ENCODE measurements at places on chromosomes 11 and 22.

DNA sequence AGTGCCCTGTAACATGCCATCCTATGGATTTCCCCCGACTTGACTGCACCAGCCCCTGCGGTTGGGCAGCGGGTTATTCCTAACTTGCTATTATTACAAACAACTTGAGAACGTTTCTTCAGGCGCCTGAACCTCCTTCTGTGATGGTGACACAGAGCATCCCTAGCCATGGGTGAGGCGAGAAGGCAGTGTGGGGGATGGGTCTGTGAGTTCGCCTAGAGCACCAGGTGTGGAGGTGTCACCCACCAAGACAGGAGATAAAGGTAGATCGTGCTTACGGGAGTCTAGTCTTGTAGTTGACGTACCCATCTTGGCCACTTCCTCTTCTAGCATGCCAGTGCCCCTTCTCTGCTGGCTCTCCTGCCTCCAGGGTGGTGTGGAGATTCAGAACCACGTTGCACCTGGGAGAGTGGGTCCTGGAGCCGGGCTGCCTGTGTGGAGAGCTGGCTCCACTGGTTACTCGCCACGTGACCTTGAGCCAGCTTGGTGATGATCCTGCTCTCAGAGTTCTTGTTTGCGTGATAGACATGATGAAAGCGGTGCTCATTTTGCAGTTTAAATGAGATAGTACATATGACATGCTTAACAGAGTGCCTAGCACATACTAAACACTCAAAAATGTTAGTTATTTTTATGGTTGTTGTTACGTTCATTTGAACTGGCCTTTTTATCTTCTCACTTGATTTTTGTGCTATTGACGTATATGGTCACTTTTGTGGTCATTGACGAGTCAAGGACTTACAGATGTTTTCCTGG lies 37.8 kb downstream of the TBC1D22A start:
- no peak for DNase-seq

GRCh38 chr11:61378713-61379313 lies 13.6 kb upstream of the TMEM216 start:
- no peak for DNase-seq

DNA sequence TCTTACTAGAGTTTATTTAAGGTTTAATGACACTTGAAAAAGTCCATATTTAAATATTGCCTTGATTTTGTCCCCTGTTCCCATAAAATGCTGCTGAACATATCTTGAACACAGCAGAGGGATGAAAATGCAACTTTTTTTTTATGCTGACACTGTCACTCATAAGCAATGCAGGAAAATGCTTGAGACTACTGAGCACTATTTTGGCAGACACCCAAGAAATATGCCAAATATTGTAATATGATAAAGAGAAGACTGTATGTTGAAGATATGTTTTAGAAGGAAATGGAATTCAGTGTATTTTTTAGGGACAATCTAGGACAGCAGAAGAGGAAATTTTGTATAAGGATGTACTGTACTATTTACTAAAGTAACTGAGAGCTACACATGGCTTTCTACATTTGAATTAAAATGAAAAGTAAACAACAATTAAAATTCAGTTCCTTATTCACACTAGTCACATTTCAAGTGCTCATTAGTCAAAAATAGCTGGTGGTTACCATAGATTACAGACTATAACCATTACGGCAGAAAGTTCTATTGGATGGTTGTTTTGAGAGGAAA lies 58.6 kb downstream of the LRRC4C start:
- no peak for DNase-seq

DNA sequence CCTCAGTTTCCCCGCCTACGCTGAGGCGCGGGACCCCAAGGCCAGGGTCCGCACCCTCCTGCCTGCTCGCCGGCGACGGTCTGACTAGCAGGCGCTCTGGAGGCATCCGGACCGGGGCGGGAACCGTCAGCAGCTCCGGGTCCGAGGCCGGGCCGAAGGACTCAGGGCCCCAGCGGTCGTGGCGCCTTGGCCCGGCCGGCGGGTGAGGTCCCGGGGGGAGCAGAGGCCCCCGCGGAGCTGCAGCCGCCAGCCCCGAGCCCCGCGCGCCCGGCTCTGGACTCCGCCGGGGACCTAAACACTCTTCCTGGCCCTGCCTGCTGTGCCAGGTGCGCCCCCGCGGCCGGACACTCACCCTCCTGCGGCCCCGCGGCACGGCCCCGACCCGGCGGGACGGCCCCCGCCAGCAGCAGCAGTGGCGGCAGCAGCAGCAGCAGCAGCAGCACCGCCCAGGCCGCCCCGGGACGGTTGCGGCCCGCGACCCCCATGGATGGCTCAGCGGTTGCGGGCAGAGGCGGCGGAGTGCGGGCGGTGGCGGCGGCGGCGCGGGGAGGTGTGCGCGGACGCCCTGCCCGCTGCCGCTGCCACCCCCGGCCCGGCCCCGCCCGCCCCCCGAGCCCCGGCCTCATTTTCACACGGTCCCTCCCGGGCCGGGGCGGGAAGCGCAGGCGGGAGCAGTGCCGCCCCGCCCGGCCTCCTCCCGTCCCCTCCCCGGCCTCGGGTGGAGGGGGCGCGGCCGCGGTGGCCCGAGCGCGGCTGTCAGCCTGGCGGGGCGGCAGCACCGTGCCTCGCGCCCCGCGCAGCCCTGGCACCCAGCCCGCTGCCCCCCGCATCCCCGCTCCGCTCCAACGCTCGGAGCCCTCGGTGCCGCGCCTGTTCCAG lies at the start of gene SCUBE2:
SCUBE2 (minus strand) TSS at position 556 of the 879 bp plus-strand sequence; CDS start at position 485, 71 bp downstream.
- no peak for DNase-seq

- DNase-seq: no peak
Measured at GRCh38 chr11:2035382-2035781, 37.7 kb upstream of the H19 start.

- DNase-seq: no peak
Measured at GRCh38 chr11:68878022-68878421, 25.6 kb downstream of the MRPL21 start.

GRCh38 chr11:96412761-96413381 lies 23.1 kb downstream of the JRKL start:
- no peak for DNase-seq

- DNase-seq: no peak
Measured at GRCh38 chr11:73356979-73357860, 19.0 kb upstream of the RELT start.

GRCh38 chr11:58058276-58059006 lies 27.7 kb downstream of the OR6Q1 start:
- no peak for DNase-seq

DNA sequence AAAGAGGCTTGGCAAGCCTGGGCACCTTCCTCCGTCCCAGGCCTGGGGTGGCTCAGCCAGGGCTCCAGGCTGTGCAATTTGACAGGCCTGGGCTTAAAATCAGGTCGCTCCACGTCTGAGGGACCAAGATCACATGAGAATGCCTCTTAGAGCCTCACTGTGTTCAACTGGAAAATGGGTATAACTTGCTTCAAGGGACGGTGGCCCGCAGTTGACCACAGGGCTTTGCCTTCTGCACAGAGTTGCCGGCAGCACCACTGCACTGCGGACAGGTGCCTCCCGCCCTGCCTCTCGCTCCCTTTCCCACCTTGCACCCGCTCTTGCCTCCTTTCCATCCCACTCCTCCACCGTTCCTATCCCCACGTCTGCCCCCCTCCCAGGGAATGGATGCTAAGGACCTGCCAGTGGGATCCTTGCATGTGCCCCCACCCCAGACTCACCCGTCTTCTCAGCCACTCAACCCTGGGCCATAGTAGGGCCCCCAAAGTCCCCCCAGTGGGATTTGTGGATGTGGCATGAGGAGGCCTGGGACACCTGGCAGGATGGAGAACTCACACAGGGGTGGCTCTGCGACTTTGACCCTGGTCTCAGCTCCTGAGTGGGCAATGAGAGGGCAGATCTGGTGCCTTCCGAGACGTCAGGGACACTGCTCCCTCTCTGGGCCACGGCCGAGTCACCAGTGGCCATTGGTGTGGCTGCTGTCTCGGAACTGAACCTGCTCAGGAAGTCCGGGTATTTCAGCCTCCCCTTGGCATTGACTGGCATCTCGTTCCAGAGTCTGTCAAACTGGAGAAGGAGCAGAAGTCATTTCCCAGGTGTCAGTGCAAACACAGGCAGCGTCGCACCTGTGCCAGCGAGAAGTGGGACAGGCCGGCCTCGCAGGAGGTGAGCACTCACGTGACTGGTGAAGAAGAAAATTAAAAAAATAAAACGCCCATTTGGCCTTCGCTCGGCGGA lies 128.0 kb downstream of the MPPED1 start:
- no peak for DNase-seq

GRCh38 chr11:116364348-116364747 lies 408.4 kb downstream of the BUD13 start:
- DNase-seq: no peak

DNA sequence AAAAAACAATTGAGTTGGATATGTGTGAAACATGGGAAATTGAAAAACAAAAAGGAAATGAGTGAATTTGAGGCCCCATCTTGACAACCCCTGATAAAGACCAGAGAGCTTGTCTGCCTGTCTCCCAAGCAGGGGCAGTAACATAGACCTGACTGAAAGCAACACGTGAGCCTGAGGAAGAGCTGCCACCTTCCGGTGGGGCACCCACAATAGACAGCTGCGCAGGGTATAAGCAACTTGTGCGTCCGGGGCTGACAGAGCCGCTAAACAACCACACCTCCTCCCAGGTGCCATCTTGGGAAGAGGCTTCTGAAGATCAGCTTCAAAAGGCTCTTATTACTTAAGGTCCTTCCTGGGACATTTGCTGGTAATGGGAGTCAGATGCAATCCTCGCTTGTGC lies 166.8 kb downstream of the NTM start:
- DNase-seq: no peak

GRCh38 chr11:63530021-63530420 lies 6.6 kb upstream of the PLAAT4 start:
- DNase-seq: no peak

- no peak for DNase-seq
Measured at GRCh38 chr11:64778223-64778472, 194 bp downstream of the SF1 start.

DNA sequence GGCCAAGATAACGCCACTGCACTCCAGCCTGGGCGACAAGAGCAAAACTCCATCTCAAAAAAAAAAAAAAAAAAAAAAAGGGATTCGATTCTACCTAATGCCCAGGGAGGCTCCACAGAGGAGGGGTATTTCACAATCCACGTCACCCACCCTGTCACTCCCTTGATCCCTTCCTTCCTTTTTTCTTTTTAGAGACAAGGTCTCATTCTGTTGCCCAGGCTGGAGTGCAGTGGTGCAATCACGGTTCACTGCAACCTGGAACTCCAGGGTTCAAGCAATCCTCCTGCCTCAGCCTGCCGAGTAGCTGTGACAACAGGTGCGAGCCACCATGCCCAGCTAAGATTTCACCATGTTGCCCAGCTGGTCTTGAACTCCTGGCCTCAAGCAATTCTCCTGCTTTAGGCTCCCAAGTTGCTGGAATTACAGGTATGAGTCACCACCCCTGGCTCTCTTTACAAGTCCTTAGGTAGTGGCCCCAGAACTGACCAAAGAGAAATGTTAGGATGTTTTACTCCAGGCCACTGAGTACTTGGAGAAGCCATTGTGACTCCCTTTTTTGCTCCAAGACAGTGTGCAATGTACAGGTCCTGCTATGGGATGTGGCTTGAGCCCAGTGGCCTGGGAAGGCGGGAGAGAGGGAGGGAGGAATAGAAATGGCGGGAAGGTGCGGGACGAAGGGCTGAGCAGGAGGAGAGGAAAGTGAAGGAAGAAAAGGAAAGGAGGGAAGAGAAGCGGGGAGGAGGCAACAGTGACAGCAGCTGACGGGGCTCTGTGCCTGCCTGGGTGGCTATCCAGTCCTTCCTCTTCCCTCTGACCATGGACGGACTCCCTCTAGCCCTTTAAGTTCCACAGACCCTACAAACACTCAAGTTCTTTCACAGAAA lies 11.8 kb upstream of the FXYD2 start:
- DNase-seq: no peak

DNA sequence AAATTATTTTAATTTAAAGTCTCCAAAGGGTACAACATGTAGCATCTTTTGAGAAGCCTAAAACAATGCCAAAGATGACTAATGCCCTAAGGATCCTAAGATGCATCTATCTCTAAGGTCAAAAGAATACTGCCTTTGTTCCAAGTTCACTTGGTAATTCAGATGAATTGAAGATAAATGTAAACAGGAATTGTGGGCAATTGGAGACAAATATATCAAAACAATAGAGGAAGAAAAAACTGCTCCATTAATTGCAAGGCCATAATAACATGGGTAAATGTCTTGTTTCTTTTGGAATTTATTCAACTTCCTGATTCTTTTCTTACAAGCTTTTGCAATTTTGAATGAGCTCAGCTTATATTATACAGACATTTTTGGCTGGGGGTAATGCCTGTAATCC lies 338.6 kb downstream of the TTC28 start:
- no peak for DNase-seq

DNA sequence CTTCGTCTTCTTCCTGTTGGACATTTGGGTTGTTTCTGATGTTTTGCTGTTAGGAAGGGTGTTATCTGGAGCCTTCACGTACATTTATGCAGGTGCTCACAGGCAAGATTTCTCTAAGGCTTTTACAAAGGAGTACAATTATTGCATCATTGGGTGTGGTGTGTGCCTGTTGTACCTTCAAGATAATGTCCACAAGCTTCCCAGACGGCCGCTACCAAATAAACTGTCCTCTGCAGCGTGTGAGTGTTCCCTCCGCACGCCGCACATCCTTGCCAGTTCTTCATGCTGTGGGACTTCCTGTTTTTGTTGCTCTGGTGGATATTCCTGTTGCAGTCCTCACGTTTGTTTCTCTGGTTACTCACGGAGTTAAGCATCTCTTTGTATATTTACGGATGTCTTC lies 133.3 kb downstream of the TBC1D22A start:
- no peak for DNase-seq

DNA sequence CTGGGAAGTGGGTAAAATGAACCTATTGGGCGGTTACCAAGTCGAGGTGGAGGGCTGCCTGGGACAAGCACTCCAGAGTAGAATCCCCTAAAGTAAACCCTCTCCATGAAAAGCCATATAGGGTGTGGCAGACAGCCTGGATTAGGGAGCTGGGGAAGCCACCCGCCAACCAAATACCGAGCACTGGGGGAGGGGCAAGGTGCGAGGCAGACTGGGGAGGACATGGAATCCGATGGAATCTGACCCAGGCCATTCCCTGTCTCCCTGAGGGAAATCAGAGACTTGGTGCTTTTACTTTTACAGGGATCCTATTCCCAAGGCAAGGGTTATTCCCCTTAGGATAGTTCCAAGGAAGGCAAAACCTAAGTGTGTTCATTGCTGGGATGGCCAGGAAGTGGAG lies 130.9 kb upstream of the HSD17B12 start:
- no peak for DNase-seq
